Prostate gland (tissue), 2 donors: ENCODE measurements at places on chromosomes 13 and 19.
A peak's percentile ranks its signal among the peaks of the same experiment; 100 is the strongest.

DNA sequence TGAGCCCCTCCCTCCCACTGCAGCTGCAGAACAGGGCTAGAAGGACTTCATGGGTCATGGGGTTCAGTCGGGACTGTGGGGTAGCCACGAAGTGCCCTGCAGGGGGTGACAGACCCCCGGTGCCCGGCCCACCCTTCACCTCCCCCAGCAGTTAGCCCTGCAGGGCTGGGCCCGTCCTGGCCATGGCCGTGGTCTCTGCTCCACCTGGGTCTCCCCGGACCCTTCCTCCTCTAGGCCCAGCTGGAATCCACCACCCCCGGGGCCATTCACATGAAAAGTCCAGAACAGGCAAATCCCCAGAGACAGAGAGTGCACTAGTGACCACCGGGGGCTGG, 17.3 kb downstream of the MKNK2 start:
- no peak for DNase-seq

GRCh38 chr13:108527844-108528243, 101.6 kb upstream of the MYO16 start:
- DNase-seq: no peak

DNA sequence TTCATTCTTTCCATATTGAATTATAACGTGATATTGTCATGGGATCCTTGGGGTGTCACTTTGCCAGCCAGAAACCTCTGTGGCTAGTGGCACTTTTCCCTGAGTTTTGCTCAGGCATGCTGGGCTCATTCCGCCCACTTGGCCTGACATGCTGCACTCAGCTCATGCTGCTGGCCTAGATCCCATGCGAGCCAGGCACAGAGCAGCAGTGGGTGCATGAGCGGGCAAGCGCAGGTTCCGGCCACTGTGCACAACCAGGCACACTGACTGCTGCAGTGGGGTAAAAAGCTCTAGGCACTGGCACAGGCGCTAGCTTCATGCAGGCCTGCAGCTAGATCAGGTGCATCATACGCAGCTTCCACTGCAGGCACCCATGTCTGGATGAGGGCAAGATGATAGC, 221.2 kb downstream of the MAB21L1 start:
- peak; percentile 23 for DNase-seq

DNA sequence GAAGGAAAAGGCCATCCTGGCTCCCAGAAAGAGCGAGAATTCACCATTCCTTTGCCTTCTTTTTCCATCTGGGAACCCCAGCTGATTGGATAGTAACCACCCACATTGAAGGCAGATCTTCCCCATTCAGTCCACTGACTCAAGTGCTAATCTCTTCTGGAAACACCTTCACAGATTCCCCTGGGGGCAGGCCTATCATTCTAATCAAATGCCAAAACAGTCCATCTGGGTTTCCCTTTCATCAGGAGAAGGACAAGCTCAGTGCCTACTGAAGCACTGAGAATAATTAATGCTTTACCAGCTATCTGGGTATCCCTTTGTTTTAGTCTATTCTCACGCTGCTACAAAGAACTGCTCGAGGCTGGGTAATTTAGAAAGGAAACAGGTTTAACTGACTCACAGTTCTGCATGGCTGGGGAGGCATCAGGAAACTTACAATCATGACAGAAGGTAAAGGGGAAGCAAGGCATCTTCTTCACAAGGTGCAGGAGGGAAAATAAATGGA, 293.2 kb downstream of the ENOX1 start:
- DNase-seq: no peak

DNA sequence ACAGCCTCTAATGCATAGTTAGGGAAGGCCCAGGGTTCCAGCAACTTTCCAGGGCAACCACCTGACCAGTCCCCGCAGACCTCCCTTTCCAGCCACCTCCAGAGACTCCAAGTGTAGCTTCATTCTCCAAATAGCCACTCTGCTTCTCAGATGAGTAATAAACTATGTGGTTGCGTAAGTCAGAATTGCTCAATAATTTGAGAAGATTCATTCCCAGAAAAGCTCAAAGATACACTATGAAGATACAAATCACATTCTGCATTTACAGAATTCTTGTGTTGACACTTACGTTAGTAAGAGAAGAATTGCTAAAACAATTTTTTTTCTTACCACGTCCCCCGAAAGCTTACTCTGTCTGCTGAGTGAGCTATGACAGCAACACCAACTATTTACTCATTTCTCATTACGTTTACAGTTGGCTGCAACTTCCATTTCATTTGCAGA, 8.2 kb upstream of the LATS2 start:
- DNase-seq: no peak

DNA sequence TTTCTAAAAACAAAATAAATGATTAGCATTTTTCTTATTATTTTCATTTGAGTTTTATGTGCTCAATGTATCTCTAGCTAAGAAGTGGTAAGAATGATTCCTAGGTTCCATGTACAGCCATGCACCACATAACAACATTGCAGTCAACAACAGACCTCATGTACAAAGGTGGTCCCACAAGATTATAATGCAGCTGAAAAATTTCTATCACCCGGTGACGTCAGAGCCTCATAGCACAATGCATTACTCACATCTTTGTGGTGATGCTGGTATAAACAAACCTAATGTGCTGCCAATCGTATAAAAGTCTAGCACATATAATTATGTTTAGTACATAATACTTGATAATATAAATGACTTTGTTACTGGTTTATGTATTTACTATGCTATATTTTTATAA, 120.5 kb downstream of the SLC7A1 start:
- DNase-seq: no peak

GRCh38 chr19:2451138-2451537, 5.6 kb downstream of the LMNB2 start:
- no peak for DNase-seq

- no peak for DNase-seq
These were observed 6.3 kb downstream of the CACTIN start for GRCh38 chr19:3620145-3620816.

DNA sequence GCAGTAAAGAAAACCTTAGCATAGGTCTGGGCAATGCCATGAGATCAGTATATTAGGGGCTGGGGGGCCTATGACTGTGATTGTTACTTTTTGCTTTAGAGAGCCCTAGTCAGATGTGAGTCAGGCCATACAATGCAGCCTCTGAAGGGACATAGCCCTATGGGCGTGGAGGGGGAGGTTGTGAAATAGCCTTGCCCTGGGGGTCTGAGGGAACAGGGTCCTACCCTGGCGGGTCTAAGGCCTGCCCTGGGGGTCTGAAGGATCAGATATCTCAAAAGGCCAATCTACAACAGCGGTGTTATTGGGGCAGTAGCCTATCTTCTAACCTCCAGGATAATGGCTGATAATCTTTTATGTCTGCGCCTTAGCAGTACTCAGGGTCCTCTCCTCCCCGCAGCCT, 13.8 kb upstream of the SLC1A5 start:
- no peak for DNase-seq

DNA sequence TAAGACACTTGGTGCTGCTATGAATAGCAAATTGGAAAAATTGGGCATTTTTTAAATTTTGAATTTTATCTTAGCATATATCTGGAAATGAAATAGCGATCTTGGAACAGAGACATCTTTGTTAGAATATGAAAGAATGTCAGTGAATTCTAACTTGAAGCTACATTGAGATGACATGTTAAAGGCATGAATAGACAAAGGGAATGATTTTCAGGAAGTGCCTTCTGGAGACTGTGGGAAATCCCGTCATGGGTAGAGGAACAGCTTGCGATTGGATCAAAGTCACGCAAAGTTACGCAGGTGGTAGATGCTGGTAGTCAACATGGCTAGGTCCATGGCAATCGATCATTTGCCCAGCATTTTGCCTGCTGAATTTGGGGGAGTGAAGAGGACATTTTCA, 43.5 kb downstream of the LRCH1 start:
- DNase-seq: no peak

DNA sequence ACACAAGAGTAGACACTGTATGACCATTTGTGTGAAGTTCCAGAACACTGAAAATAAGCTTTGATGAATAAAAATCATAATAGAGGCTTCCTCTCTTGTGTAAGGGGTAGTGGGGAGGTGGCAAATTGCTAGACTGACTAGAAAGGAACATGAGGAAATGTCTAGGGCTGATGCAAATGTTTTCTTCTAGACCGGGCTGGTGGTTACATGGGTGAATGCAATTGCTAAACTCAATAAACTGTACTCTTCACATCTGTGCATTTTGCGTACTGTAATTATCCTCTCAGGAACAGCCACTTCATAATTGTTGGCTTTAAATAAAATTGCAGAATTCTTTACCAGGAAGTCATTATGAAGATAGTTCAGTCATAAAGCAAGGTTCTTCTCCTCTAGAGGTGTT, 5.2 kb upstream of the KBTBD7 start:
- DNase-seq: no peak

DNA sequence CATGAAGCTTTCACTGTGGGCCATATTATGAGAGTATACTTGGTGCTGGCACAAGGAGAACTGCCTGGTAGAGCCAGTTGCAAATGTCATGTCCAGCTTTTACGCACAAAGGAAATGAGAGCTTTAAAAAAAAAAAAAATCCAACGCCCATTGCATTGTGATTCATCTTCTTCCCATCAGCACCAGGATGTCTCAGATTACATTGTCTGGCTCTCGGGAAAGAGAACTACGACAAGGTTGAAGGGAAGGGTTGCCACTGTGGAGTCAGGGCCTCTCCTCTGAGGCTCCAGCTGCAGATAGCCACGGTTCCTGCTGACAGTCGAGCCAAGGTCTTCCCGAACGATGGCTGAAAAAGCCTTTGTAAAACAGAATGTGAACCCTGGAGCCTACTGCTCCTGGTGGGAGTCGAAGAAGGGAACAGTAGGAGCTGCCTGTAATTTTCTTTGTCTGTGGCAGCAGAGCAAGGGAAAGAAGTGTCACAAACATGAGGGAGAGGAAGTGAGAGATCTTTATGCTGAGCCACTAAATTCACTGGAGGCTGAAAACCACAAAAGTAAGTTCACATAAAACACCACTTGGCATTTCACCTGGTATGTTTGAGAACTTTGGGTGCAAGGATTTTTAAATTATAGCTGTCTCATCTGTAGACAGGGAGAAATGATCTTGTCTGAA, 704.7 kb downstream of the DIAPH3 start:
- no peak for DNase-seq

DNA sequence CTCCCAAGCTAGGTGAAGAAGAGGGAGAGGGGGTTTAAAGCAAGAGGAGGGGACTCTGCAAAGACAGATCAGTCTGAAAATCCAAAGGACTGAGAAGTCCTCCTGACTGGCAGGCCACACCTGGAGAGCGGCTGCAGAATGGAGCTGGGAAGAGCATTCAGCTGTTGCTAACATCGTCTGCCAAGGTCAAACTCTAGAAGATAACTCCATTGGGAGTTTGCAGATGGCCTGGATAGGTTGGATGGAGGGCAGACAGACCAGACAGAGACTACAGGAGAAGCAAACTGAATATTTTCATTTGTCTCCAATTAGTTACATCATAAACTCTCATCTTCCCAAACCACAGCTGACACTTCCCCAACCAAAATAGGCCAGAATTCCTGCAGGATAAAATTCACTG, 19.9 kb upstream of the SHISA2 start:
- no peak for DNase-seq

GRCh38 chr19:3224346-3225168, at the start of gene CELF5:
Gene CELF5, plus strand, starts transcription at chr19:3224661. Its CDS starts 79 bp downstream, at chr19:3224740.
- DNase-seq: peak; percentile 21

DNA sequence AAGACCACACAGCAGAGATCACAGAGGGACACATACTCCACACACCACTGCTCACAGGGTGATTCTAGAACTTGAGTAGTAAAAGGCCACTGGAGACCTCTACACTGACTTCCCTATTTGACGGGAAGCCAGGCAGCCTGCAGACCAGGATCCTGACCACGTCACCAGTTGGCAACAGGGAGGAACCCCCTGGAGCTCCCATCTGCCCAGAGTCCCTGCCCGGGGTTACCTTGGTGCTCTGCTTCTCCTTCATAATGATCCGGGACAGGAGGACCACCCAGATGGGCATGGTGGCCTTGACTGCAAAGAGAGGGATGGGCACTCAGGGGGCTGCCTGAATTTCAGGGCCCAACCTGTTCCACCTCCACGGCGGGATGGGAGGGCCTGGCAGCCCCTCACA, 932 bp downstream of the SLC35E1 start:
- DNase-seq: no peak

- no peak for DNase-seq
These were observed 369.9 kb downstream of the KLF5 start for GRCh38 chr13:73428706-73429105.

- DNase-seq: no peak
These were observed 127.7 kb downstream of the VWA8 start for GRCh38 chr13:41833201-41833600.

DNA sequence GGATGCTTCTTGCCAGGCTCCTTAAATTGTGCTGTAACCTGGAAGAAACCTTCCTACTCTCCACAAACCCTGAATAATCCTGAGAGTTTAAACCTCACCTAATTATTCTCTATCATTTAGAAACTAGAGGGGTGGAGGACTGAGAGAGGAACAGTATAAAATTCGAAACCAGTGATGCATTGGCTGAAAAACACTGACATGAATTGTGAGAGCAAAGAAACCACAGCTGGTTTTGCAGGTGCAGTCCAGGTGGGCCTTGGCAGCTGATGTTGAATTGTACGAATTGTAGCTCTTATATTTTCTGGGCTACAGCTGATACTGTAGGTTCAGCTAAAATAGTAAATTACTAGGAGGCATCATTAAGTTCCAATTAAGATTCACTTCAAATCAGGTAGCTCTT, 227.0 kb upstream of the SLITRK5 start:
- no peak for DNase-seq

DNA sequence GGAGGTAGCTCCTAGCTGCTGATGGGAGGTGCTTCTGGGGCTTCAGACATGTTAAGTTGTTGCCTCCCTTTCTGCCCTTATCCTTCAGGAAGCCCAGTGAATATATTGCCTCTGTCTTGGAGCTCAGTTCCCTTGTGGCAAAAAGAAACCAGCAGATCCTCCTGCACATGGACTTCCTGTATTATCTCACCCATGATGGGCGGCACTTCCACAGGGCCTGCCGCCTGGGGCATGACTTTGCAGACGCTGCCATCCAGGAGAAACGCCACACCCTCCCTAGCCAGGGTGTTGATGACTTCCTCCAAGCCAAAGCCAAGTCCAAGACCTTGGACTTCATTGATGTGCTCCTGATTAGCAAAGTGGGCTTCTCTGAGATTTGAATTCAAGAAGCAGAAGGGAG, 6.0 kb upstream of the CYP4F12 start:
- DNase-seq: no peak

- peak; percentile 10 for DNase-seq
These were observed 80.1 kb downstream of the IPO5 start for GRCh38 chr13:98033277-98034247.

GRCh38 chr19:49801401-49801888, 11.6 kb downstream of the FUZ start:
- DNase-seq: no peak

- no peak for DNase-seq
These were observed 42.4 kb downstream of the BBC3 start for GRCh38 chr19:47188507-47189033.
